ENCODE measurements at places on chromosomes 7 and 10.

DNA sequence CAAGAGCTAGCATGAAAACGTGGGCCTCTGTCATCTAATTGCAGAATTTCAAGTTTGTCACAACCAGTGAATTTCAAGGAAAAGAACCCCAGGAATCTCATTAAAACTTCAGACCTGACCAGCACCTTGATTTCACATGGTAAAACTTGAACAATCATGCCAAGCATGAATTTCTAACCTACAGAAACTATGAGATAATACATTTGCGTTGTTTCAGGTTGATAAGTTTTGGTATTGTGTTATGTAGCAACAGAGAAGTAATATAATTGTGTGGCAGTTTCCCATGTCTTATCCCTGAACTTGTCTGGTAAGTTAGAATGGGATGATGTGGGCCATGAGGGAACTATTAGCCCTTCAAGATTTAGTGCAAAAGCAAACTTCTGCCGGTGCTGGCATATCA is 530.1 kb downstream of the ANKRD7 start:
- DNase-seq: no peak

GRCh38 chr10:15140698-15141097 is 27.8 kb downstream of the NMT2 start:
- no peak for DNase-seq

GRCh38 chr7:140062118-140062527 is 628 bp downstream of the PARP12 start:
- DNase-seq: peak; percentile 79

DNA sequence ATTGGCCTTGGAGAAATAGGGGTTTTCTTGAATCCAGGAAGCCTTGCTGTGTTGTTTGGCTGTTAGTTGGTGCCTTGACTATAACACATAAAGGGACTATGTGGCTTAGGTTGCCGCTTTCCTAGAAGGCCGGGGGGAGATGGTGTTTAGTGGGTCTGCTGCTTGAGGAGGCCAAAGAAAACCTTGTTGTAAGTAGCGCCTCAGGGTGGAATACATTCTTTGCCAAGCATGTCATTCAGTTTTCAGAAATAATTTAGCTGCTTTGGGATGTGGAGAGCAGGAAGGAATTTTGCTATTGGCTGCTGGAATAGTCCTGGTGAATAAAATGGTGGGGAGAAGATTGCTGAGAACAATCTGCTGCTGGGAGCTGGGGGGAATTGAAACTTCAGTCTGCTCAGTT is 132.9 kb upstream of the WNT16 start:
- DNase-seq: no peak

- no peak for DNase-seq
These were observed 79.9 kb upstream of the RHEB start for GRCh38 chr7:151599401-151600227.

DNA sequence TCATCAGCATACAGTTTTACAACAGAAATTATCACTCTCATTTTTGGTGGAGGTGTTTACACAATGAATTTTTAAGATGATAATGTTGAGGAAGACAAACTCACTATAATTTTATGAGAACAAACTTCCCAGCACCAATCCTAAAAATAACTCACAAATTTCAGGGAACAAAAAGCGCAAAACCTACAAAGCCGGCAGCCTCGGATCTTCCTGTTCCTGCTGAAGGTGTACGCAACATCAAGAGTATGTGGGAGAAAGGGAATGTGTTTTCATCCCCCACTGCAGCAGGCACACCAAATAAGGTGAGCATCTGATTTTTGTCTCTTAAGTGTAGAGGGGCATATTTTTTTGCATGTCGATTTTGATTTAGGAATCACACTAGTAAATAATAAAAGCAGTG is 26.5 kb upstream of the AGBL3 start:
- no peak for DNase-seq

GRCh38 chr7:99102809-99103690 is 40.9 kb downstream of the SMURF1 start:
- no peak for DNase-seq

Measured in NCI-H526 (cell line).